NCI-H446 (cell line): ENCODE measurements at places on chromosomes 3 and 15.
A peak's percentile ranks its signal among the peaks of the same experiment; 100 is the strongest.

DNA sequence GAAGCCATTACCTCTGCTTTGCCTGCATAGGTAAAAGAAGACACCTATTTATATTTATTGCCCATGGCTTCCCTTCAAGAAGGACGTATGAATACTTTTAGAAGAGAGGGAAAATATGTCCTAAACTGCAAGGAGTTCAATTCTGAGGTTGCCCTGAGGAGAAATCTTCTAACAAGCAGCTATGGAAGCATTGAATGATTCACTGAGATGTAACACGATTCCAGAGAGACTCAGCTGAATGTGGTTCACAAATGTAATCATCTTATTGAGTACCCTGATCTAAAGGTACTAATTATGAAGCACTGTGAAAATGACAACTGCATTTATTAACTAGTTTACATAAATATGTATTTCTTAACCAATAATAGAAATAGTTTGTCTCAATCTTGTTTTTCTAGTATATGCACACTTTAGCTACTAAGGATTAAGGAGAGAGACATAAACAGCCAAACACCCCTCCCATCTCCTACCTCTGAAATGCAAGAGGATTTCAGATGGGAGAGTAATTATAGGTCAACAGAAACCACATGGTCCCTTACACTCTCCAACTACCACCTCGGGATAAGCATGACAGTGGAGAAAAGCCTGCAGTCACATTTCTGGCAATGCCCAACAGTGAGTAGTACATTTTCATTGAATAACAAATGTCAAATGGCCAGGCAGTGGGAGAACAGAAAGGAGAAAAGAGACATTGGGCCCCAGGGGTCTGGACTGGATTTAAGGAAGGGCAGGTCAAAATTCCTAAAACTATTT, 506.2 kb upstream of the IL12A start:
- no peak for DNase-seq

DNA sequence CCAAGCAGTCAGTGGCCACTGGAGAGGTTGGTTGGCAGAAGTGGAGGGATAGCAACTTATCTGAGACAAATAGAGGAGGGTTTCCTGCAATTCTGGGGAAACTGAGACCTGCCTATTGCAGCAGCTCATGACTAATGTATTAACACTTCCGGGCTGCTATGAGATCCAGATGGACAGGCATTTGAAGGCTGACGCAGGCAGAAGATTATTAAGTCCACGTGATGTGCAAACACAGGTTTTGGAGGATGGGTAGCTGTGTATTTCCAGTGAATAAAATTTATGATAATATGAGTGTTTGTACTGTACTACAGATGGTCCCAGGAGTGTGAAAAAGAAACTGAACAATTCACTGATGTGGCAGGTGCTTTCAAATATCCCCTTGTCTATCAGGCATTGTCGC, 28.5 kb upstream of the CFAP161 start:
- no peak for DNase-seq

DNA sequence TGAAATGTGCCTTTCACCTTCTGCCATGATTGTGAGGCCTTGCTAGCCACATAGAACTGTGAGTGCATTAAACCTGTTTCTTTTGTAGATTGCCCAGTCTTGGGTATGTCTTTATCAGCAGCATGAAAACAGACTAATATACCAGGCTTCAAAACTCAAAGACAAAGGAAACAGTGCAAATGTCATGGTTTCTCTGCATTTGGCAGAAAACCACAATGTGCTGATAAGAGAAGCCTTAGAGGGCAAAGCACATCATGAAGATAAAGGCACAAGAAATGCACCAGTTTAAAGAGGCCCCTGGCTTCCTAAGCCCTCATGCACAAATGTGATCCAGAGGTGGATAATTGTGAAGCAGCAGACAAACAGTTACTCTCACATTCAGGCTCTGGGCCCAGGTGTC, 259.2 kb downstream of the CPNE4 start:
- no peak for DNase-seq

- DNase-seq, result no peak
Measured at GRCh38 chr3:122251428-122251827, 68.0 kb downstream of the CASR start.

GRCh38 chr15:66779331-66780009, 77.4 kb downstream of the SMAD6 start:
- no peak for DNase-seq

DNA sequence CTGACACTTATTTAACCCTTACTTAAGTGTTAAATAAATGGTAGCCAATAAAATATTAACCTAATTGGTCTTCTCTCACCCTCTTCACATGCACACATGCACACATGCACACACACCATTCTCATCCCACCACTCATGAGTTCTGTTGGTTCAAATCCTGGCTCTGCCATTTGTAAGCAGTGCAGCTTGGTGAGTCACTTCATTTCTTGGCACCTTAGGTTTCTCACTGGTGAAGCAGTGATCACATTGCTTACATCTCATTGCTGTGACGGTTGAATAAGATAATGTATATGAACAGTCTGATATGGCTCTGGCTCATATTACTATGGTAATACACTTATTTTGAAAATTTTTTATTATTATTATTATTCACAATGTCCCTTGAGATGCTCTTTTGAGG, 33.8 kb downstream of the RIOX2 start:
- no peak for DNase-seq

DNA sequence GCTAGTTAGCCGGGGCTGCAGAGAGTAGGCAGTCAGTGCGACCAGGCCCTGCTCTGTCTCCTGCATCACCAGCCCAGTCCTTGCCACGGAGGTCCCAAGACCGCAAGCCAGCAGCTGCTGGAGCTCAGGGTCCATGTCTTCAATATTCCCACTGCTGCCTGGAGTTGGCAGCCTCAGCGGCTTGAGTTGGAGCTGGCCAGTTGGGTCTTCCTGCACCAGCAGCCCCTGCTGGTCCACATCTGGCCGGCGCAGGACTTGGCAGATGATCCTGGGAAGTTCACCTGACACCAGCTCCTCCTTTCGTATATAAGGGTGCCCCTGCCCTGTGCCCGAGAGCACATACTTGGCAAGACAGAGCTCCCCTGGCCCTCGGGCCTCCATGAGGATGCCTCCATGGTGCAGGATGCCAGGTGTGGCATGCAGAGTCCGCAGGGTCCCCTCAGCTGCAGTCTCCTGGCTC, 5.7 kb downstream of the XIRP1 start:
- DNase-seq, result no peak

- no peak for DNase-seq
Measured at GRCh38 chr3:127411083-127411727, 123.4 kb upstream of the PRR20G start.

- no peak for DNase-seq
Measured at GRCh38 chr3:26683902-26684301, 61.3 kb downstream of the LRRC3B start.

DNA sequence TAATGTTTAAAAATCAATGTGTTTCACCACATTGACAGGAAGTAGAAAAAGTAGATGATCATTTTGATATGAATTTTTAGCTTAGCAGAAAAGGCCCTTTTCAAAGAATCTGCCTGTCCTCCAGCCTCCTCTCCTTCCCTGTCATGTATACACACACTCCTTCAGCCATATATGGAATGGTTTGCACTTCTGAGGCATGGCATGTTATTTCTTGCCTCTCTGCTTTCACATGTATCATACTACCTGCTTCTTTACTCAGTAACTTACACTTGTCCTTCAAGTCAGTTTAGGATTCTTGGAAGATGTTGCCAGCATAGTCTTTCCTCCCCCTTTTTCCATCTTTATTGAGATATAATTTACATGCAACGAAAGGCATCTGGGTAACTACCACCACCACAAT, 79.0 kb downstream of the REC114 start:
- no peak for DNase-seq

GRCh38 chr15:90234096-90234988, at the start of gene GDPGP1:
Gene GDPGP1 (plus strand): TSS chr15:90234209. CDS start chr15:90240909, 6,700 bp downstream.
- DNase-seq, result peak; percentile 97

GRCh38 chr3:23444386-23444785, 241.3 kb downstream of the UBE2E2 start:
- no peak for DNase-seq

- DNase-seq, result no peak
Measured at GRCh38 chr15:96261575-96262034, 68.9 kb upstream of the NR2F2 start.

- no peak for DNase-seq
Measured at GRCh38 chr3:60645801-60646200, 605.5 kb downstream of the FHIT start.

DNA sequence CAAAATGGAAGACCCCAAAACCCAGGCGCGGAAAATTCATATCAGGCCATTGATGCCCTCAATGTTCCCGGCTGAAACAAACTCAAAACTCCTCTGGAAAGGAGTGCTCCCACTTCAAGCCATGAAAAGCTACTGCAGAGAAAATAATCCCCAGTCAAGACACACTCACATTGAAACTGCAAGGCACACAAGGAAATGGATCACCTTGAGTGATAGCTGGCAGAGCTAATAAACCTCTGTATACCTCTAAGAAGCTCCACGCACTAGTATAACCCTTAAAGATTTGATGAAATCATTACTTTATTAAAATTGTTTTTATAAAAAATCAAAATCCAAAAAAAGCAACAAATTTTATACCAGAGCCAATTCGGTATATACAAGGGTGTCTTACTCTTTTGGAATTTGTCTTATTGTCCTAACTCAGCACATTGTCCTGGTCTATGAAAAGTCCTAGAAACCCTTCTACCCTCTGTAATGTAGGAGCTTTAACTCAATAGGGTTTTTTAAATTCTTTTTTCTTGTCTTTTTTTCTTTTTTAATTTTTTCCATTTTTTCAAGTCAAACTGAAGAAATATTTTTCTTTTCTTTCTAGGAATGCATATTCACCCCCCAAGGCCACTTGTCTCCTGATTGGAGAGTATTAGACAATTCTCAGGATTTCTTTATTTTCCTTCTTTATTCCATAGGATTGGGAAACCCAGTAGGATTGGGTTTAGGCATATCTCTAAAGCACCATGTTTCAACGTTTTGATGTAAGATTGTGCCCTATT, 8.5 kb downstream of the CCR5AS start:
- no peak for DNase-seq

- no peak for DNase-seq
Measured at GRCh38 chr15:71790081-71790480, 20.3 kb upstream of the NR2E3 start.

- no peak for DNase-seq
Measured at GRCh38 chr15:78641102-78641748, at the start of gene CHRNB4. Gene CHRNB4 (minus strand): TSS chr15:78641210. CDS start chr15:78641133, 77 bp downstream.

DNA sequence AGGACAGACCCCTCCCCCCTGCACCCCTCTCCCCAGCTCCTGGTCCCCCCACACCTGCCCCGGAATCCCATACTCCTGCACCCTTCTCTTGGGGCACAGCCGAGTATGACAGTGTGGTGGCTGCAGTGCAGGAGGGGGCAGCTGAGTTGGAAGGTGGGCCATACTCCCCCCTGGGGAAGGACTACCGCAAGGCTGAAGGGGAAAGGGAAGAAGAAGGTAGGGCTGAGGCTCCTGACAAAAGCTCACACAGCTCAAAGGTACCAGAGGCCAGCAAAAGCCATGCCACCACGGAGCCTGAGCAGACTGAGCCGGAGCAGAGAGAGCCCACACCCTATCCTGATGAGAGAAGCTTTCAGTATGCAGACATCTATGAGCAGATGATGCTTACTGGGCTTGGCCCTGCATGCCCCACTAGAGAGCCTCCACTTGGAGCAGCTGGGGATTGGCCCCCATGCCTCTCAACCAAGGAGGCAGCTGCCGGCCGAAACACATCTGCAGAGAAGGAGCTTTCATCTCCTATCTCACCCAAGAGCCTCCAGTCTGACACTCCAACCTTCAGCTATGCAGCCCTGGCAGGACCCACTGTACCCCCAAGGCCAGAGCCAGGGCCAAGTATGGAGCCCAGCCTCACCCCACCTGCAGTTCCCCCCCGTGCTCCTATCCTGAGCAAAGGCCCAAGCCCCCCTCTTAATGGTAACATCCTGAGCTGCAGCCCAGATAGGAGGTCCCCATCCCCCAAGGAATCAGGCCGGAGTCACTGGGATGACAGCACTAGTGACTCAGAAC, 9.8 kb downstream of the MAP1A start:
- no peak for DNase-seq
